Right ventricle myocardium superior (tissue), 1 donor: ENCODE measurements at places on chromosomes 5 and 9. TPM values are rescaled to one million over a fixed set of nuclear protein-coding genes. Genes with fewer than 3 reads are reported as not detected.
A peak's percentile ranks its signal among the peaks of the same experiment; 100 is the strongest.

The SPATA31C1 gene
- not detected for total RNA-seq

GRCh38 chr9:115978659-115979096, 174.9 kb upstream of the PAPPA start:
- no peak for DNase-seq

DNA sequence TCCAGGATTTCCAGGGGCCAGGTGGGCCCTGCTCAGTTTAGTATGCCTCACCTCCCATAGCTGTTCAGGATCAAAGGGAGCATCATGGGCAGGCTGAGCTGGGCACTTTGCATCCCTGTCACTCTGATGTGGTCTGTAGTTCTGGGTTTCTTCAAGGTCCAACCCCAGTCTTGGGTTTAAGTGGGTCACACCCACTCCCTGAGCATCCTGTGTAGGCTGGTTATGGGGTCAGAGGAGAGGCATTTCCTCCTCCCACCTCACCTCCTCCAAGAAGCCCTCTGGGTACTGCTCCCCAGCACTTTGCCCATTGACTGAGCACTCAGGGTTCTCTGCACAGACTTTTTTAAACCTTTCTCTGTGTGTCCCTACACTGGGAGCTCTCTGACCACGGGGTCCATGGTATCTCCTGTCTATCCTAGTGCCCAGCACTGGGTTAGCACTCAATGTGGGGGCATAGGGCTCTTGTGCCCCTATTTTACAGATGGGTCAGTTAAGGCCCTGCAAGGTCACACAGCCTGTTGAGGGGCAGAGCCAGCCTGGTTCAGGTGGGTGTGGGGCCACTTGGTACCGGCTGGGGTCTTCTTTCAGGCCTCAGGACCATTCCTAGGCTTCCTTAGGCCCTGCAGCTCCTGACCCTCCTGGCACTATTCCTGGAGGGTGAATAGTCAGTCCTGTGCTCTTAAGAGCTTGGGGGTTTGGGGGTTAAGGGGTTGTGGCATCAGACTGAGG, 19.0 kb downstream of the CXXC5 start:
- DNase-seq = no peak

DNA sequence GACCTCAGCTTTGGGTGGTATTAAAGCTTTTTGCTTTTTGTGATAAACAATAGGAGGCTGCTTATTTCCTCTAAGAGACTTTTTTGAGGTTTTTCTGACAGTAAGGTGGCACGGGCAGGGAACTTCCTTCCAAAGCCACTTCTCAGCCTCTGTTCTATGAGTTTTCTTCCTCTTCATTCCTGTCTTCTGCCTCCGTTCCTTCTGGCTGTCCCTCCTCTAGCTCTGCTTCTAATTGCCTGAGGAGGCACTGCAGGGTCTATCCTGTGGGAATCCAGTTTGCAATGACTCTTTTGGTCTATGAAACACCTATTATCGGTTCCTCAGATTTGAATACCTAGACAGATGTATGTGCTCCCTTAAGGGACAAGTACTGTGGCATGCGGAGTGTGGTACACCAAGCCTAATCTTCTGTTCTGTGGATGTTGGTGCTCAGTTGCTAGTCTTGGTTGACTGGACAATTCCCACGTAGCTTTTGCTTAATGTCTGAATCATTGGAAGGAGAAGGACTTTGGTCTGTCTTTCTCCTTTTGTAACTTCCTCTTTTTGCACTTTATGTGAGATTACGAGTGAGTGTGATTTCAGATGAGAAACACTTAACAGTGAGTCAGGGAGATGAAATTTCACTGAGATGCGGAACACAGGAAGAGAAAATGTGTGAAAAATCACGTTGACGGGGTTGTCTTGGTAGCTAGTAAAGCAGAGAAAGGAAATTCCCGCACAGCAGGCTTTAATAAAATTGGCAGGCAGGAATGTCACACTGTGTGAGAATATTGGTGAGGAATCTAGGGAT, 305.2 kb downstream of the EFNA5 start:
- DNase-seq = no peak

The ZNF462 gene
- total RNA-seq = 21.2 TPM

The MAT2B gene
- total RNA-seq = 60.0 TPM

- DNase-seq = no peak
Observed at GRCh38 chr5:54624805-54625568, 107.4 kb downstream of the SNX18 start.

DNA sequence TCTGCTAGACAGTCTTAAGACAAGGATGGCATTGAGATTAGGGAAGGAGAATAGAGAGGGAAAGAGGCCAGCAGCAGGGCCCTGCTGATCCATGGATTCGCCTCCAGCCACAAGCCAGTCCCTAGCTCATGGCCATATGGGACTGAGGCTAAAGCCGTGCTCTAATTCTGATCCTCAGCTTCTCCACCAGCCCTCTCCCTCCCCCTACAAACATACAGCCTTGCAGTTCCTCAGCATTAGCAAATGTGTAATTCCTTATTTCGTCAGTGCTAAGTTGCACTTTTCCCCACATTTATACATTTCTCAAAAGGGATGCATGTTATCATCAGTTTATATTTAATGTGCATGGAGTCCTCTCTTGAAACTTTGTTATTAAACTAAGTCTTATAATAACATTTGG, 34.8 kb downstream of the ZNF462 start:
- no peak for DNase-seq

The IL13 gene
- total RNA-seq = not detected

The SEMA6A gene
- 6.3 TPM for total RNA-seq

GRCh38 chr5:145858959-145859358, 13.9 kb downstream of the GRXCR2 start:
- no peak for DNase-seq

DNA sequence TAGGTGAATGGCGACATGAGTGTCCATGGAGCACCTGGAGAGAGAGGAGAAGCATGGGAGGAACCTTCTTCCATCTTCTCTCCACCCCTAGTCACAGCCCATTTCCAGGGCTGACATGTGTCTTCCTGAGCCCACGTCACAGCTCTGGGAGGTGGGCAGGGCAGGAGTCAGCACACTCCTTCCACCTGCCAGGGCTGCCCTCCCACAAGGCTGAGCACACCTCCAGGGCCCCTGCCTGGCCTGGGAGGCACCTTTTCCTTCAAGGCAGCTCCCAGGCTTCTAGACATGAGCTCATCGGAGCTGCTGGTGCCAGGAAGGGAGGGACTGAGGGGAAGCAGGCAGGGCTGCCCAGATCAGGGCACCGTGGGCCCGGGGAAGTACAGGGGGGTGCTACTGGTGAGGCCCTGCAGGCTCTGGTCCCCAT, 13.6 kb upstream of the SYNPO start:
- peak; percentile 66 for DNase-seq

The ATP10B gene
- total RNA-seq = not detected

DNA sequence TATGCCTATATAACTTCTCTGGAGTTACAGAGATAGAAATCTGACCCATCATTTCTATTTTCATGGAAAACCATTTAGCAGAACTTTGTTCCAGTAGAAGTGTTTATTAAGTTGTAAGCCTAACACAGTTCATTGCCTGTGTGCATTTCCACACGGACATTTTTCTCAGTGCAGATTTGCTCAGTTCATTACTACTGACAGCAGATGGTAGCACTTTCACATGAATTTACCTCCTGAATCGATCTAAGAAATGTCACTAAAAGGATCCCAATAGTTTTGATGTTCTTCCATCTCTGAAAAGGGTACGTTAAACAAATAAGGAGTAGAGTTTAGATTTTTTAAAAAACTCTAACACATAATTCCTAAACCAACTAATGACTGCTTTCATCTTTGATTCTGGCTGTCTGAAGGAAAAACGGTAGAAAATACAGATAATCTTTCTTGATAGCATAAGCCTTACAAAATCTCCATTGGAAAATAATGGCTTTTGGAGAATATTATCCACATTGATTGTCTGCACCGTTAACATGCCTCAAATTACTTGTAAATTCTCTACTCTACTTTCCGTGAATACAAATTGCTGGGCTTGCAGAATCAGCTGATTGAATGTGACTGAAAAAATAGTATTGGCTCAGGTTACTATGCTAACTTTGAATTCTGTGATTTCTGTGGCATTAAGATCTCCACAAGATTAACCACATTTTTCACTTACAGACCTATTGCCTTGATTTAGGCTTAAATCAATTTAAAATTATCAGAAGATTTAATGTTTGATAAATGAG, 33.1 kb downstream of the RPS23 start:
- DNase-seq = no peak

The FAM221B gene
- total RNA-seq = not detected

- no peak for DNase-seq
Observed at GRCh38 chr5:139306197-139306596, 12.7 kb downstream of the MATR3 start.

The ENTPD2 gene
- total RNA-seq = 1.9 TPM

DNA sequence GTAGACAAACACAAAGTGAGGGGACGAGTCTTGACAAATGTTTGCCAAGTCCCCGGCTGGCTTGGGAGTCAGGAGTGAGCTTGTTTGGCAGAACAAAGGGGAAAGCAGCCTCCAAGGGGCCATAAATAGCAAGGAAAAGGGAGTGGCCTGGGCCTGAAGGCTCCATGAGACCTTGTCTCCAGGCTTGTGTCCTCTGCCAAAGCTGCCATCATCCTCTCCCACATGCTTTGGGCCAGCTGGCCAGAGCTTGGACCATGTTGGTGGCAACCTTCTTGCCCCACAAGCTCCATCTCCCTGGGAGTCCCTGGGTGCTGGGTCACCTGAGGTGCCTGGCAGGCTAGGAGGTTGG, 13.3 kb upstream of the PITX1 start:
- DNase-seq = no peak

- DNase-seq = no peak
Observed at GRCh38 chr9:72065076-72065475, 4.7 kb upstream of the C9orf57 start.

- no peak for DNase-seq
Observed at GRCh38 chr5:5583832-5584231, 161.4 kb downstream of the ICE1 start.

DNA sequence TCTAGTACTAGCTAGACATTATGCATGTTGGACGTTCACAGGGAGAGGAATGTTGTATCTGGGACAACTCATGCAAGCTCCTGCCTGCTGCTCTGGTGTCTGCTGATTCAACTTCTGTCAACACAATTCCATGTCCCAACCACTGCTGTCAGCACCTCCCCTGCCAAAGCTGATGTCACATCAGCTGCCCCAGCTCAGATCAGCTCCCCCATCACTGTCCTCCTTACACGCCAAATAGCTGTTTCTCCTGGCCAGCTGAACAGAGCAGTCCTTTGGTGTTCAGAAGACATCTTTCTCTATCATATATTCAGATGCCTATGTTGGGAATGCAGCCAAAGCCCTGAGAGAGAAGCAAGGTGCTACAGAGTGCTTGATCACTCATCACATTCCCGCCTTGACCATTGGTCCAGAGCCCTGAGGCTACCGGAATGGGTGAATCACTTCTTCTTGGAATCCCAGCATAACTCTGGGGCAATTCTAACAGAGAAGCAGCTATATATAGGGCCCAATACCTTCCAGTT, 223.3 kb downstream of the SEC61B start:
- DNase-seq = peak; percentile 82

DNA sequence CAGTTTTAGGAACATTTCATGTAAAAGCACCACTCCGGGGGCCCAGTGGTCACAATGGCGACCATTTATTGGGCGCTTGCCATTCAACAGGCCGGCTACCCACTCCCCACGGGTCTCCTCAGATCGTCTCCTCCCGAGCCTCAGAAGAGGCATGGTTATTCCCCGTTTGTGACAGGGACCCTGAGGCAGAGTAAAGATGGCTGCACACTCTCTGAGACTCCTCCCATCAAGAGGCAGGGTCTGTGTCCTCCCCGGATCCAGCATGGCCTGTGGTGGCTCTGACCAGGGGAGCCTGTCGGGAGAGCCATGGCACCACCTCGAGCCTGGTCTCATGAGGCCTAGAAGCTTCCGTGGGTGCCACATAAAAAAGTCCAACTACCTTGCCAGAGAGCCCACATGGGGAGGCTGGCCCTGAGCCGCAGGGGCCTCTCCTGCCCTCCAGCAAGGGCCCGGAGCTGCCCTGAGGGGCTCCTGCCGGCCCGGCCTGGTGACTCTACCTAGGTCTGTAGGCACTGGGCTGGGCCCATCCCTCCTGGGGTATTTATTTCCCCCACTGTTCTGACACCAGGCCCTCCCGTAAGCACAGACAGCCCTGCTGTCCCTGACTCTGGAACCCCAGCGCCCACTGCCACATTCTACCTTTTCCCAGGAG, 90.8 kb downstream of the VAV2 start:
- no peak for DNase-seq

The TMEM174 gene
- total RNA-seq = not detected

DNA sequence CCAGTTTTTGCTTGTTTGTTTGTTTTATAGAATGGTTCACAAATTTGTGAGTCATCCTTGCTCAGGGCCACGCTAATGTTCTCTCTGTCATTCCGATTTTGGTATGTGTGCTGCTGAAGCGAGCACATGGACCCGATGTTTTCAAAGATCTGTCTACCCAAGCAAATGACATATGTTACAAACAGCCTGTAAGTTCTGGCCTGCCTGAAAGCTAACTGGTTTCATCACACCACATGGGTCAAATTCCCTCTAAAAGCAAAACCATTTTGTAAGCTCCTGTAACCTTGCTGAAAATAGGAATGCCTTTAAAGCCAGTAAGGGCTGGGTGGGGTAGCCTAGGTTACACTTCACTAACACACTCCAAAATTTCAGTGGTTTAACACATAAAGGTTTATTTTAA, 25.4 kb downstream of the DMRT3 start:
- DNase-seq = no peak

DNA sequence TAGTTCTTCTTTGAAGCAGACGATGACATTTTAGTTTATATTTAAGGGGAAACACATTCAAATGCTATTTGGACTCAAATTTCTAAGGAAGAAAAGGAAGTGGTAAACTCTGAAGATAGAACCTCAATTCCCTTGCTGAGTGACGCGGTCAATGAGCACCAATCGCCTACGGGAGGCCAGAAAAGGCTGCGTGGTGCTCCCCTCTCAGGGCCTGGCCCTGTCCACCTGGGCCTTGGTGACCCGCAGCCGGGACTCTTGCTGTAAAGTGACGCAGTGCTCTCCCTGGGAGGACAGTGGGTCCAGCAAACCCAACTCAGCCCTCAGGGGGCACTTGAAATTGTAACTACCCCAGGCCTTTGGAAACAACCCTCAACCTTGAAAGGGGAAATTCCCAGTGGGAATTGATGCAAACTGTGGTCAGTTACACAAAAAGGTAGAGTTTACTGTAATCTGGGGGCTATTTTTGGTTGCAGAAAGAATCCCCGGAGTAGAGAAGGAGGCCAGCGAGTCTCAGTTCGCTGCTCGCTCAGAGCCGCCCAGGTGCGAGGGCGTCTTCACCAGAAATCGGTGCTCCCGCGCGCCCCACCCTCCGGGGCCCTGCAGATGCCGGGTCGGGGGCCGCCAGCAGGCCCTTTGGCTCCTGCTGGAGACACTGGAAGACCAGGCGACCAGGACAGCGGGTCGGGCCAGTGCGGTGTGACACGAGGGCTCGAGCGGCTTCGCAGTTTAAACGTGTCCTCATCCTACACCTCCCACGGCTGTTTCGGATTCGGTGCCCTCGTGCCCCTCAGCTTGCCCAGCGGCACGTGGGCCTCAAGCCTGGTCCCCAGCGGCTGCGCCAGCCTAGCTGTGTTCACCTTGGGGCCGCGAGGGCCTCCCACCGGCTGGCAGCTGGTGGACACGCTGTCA, 1.4 kb upstream of the ANKRD33B start:
- no peak for DNase-seq

The SNCAIP gene
- 1.2 TPM for total RNA-seq

- no peak for DNase-seq
Observed at GRCh38 chr5:113692466-113692865, 179.0 kb downstream of the YTHDC2 start.

- no peak for DNase-seq
Observed at GRCh38 chr9:78288214-78288892, 8.6 kb upstream of the PSAT1 start.

The KIF27 gene
- 3.8 TPM for total RNA-seq
